NCI-H2107 (cell line): ENCODE measurements at places on chromosomes 4 and X.

DNA sequence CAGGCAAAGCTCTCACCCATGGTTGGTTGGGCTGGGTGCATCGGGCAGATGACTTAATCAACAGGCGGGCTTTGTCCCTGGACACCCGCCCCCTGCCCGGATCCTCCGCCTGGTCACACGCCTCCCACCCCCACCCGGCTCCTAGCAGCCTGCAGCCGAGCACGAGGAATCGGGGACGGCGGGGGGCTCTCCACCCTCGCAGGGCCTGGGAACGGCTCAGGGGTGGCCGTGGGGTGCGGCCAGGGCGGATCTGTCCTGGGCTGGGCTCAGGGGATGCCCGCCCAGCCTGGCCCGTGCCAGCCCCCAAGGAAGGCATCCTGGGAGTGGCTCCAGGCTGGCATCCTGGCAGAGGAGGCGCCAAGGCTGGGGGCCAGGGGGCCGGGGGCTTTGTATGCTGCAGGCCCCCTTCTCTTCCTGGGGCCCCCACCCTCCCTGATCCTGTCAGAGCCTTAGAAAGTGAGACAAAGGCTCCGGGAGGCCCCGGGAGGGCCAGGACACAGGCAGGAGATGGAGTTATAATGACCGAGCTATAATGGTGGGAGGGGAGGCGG lies 32.5 kb upstream of the FGFR3 start:
- DNase-seq = no peak

DNA sequence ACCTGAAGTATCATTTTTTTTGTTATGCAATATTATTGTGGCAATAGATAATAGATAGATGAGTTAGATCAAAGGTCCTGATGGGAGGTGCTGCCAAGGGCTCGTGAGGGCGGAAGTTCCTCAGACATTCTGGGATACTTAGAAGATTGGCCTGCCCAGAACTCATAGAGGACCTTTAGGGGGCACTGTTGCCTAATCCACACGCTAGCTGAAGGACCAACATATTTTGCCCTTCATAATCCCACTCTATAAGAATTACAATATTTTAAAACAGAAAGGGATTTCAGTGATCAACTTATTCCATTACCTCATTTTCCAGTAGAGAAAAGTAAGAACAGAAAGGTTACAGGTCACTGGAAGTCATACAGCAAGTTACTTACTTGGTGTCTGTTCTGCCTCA lies 22.9 kb upstream of the COX7B2 start:
- no peak for DNase-seq

DNA sequence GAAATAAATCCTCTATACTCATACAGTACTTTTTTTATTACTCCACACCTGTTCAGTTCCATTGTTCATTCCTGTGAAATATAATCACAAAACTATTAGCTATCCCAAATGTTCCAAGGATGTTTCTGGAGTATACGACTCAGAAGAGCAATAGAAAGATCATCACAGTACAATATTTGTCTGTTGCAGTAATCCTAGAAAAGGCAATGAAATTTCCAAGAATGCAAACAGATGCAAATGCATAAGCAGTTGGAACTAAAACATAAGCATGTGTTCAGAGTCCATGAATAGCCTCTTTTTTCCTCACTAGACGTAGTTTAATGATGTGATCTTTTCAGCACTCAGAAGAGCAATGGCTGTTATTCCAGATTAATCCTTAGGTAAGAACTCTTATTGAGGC lies 55.2 kb downstream of the RTL3 start:
- no peak for DNase-seq

DNA sequence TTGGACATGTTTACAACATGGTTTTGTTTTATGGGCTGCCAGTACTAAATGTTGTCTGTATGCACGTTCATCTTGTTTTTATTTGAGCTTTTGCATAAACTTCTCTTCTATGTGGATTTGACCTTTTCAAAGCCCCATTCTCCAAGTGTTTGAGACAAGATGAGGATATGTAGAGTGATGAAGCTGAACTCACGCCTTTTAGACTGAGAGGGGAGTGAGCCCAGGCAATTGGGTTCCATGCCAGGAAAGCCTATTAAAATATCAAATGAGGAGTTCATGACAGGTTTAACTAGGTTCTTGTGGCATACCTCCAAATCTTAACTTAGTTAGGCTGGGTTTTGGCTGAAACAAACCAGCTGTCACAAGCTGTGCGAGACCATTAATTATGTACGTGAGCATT lies 170.4 kb upstream of the LDB2 start:
- DNase-seq = no peak

GRCh38 chr4:38673130-38673978 lies 9.4 kb downstream of the KLF3 start:
- DNase-seq = no peak

- DNase-seq = no peak
Measured at GRCh38 chr4:128355305-128355704, 67.7 kb upstream of the PGRMC2 start.

DNA sequence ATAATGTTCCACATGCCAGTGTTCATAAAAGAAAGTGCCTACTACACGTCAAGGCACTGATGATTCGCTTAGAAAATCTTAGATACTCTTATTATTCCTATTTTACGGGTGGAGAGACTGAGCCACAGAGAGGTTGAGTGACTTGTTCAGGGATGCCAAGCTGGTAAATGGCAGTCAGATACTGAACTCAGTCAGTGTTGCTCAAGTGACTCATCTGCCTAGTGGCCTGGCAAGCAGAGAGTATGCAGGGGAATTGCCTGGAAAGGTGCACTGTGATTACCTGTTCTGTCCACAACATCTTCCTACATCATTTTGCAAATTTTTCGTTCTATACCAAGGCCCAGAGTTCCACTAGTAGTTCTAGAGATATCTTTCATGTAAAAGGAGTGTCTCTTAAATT lies 68.4 kb downstream of the RAPGEF2 start:
- no peak for DNase-seq
